ENCODE measurements at places on chromosomes 3 and 15. TPM values are rescaled to one million over a fixed set of nuclear protein-coding genes. Genes with fewer than 3 reads are reported as not detected.

DNA sequence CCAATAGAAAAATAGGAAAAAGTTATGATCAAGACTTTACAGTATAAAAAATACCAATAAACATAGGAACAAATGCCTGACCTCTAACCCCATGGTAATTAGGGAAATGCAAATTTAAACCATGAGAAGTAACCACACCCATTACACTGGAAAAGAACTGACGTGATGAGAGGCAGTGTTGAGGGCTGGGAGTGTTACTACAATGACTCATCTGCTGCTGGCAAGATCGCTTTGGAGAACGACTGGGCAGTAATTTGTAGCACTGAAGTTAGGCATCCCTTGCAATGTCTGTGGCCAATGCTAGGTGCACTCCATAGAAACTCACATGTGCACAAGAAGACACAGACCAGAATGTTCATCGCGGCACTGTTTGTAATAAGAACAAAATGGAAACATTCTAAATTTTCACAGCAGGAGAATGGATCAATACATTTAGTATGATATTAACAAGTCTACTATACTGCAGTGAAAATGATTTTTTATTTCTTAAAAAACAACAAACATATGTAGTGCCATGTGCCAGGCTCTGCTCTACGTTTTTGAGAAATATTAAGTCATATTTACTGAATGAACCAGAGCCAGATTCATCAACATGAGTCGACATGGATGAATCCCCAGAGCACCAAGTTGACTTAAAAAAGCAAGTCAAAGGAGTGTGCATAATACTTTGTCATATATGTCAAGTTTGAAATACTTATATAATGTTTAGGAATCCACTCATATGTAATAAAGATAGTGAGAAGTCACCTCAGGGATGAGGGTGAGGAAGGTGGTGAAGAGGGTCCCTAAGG is 37.6 kb upstream of the EPHB3 start:
- DNase-seq, result no peak
- H3K36me3 ChIP-seq, result no peaks in the 10 kb centered on the region
- H3K4me1 ChIP-seq, result peaks cover 3% of the 10 kb centered on the region
- no peak overlapping the region for H3K4me3 ChIP-seq

Gene ERC2
- polyA plus RNA-seq, result 2.4 TPM

DNA sequence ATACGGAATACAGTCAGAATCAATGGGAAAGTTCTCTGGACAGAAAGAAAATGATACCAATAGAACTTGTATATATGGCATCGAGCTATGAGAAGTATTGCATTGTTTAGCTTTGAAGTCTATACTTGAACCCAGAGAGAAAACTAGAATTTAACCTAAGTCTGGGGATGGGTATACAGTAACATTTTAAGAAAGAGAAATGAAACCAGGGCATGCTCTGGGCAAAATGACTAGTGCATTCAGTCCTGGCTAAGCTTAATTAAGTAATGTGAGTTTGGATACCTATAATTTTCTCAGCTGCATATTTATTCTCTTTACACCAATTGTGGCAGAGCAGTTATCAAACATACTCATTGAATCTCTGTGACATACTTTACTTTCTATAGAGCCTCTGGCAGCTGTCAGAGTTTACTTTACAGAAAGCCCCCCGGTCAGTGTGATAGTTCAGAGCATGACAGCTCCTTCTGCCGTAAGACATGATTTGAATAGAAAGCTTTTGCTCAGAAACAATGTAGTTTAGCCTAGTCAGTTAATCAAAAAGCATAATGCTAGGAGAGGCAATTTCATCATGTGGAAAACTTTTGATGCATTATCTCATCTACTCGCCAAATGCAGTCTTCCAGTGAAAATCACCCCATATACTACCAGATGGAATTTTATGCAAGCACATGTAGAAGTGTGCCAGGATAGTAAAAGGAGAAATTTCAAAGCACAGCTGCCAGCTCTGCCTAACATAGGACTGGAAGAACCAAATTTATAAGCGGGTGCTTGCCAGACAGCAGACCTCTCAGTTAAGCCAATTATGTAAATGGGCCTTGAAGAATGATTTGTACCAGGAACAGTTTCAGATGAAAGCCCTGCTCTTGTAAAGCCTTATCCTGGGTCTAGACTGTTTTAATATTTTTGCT is 40.7 kb downstream of the OXSM start:
- DNase-seq, result peak; percentile 30
- peaks cover 7% of the 10 kb centered on the region for H3K4me1 ChIP-seq
- no peak overlapping the region for H3K4me3 ChIP-seq
- H3K27ac ChIP-seq, result peak overlapping the region; percentile 91
- H3K27me3 ChIP-seq, result no peaks in the 10 kb centered on the region
- H3K36me3 ChIP-seq, result no peaks in the 10 kb centered on the region

Gene PLSCR4
- 0.05 TPM for polyA plus RNA-seq

Gene LMOD3
- not detected for polyA plus RNA-seq

Gene BUB1B
- 12.6 TPM for polyA plus RNA-seq

Gene TMOD2
- 2.7 TPM for polyA plus RNA-seq

DNA sequence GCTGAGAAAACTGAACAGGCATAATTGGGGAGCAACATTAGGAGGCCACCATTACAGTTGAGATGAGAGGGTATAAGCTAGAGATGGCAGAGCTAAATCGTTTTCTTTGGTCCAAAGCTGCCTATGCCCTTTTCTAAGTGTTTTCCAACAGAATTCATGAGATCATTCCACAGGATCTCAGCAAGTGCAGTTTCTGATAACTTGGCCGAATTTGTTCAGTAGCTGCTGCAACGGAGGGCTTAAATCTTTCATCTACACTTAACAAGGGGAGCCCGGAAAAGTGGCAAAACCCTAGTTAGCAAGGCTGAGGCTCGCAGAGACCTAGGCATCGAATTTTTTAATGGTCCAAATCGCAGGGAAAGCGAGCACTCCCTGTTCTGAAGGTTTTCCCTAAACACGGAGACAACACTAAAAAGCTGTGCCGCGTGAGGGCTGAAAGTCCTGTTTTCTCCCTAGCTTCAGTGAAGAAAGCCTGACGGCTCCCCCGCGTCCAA is 531 bp upstream of the BLOC1S6 start:
- H3K4me1 ChIP-seq, result peaks cover 22% of the 10 kb centered on the region
- peak overlapping the region; percentile 87 for H3K4me3 ChIP-seq

DNA sequence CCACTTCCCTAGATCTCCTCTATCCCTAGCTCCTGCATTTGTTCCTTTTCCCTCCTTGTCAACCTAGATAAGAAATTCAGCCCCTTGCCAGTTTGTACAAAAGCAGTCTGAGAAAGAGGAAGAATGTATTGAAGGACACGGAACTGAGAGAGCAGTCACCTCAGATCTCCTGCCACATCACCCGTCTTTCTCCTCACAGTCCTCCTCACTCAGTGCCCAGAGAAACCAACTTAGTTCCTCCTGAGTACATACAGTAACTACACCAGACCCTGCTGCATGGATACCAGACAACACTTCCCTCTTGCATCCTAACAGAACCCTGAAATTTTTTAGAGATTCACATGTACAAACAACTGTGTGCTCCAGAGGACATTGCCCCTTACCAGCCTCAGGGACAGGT is 563.6 kb upstream of the ADAMTS9 start:
- H3K27me3 ChIP-seq, result no peaks in the 10 kb centered on the region
- H3K27ac ChIP-seq, result no peak overlapping the region
- DNase-seq, result no peak
- no peaks in the 10 kb centered on the region for H3K4me1 ChIP-seq
- no peak overlapping the region for H3K4me3 ChIP-seq

DNA sequence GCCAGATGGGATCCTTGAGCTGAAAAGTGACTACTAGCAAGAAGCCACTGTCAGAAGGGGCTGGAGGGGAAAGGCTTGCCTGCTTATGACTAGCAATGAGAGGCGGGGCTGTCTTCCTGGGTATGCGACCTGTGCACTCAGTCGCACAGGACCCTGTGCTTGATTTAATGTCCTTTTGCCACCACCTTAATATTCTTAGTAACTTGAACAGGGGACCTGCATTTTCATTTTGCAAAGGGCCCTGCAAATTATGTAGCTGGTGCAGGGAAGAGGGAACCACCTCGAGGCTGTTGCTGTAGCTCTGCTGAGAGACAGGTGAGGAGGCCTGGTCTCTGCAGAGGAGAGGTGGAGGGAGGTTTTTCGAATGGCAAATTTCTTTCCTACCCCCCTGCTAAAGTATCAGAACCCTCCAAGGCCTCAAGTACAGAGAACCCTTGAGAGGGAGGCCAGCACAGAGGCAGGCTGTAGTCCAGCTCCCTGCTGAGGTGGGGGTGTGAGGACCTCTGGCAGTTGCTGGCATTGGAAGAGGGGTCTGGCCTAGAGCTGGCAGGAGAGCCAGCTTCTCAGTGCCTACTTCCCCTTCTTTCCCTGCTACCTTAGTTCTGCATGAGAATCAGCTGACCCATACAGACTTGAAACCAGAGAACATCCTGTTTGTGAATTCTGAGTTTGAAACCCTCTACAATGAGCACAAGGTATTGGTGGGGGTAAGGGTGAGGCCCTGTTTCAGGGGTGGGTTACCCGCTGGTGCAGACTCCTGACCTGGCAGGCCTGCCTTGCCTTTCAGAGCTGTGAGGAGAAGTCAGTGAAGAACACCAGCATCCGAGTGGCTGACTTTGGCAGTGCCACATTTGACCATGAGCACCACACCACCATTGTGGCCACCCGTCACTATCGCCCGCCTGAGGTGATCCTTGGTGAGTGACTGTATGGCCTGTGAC is 11.4 kb downstream of the CLK3 start:
- H3K4me1 ChIP-seq, result no peaks in the 10 kb centered on the region
- H3K27ac ChIP-seq, result no peak overlapping the region
- H3K36me3 ChIP-seq, result peaks cover 36% of the 10 kb centered on the region
- no peak overlapping the region for H3K4me3 ChIP-seq
- no peaks in the 10 kb centered on the region for H3K27me3 ChIP-seq
- no peak for DNase-seq

- H3K27ac ChIP-seq, result no peak overlapping the region
- H3K27me3 ChIP-seq, result no peaks in the 10 kb centered on the region
- no peak for DNase-seq
- H3K36me3 ChIP-seq, result peaks cover 43% of the 10 kb centered on the region
Observed at GRCh38 chr3:138270245-138270644, 59.4 kb downstream of the NME9 start.

DNA sequence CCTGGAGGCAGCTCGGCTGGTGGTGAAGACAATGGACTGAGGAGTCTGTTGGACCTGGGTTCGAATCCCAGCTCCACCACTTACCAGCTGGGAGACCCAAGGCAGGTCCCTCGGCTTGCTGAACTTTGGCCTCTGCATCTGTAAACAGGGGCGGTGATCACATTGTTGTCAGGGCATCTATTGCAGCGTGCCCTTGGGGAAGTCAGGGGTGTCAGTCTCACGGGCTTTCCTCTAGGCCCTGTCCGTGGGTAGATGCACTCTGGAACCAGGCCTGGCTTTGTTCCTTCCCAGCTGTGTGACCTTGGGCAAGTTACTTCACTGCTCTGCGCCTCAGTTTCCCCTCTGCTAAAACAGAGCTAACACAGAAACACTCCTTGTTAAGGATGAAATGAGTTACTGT is 68.8 kb upstream of the SLC6A6 start:
- H3K36me3 ChIP-seq, result no peaks in the 10 kb centered on the region
- no peak overlapping the region for H3K27ac ChIP-seq
- H3K4me3 ChIP-seq, result no peak overlapping the region
- no peaks in the 10 kb centered on the region for H3K27me3 ChIP-seq

Gene PIF1
- polyA plus RNA-seq, result 12.4 TPM
